LHCN-M2 (cell line): ENCODE measurements at places on chromosomes 16 and 17. TPM values are rescaled to one million over a fixed set of nuclear protein-coding genes. Genes with fewer than 3 reads are reported as not detected.

DNA sequence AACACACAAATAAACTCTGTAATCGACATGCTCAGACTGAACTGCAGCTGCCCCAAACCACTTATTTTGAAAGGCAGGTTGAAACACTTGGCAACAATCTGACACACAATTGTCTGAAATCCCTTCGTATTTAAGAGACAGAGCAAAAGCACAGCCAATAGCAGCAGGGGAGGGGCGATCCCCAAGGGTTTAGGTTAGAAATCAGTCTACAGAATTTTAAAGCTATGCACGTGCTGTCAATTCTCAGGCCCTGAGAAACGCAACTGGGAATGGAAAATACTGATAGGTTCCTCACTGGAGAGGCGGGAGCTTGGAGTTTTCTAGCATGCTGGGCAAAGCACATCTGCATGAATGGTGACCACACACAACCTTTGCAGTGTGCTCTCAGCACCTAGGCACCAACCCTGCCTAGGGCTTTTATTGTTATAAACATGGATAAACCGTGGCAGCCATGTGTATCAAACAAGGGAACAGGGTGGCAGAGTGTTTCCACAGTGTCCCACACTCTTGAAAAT, 168.0 kb downstream of the AATF start:
- DNase-seq, result no peak

FSCN2 gene
- total RNA-seq, result 0.26 and 0.29 TPM in 2 replicates

DNA sequence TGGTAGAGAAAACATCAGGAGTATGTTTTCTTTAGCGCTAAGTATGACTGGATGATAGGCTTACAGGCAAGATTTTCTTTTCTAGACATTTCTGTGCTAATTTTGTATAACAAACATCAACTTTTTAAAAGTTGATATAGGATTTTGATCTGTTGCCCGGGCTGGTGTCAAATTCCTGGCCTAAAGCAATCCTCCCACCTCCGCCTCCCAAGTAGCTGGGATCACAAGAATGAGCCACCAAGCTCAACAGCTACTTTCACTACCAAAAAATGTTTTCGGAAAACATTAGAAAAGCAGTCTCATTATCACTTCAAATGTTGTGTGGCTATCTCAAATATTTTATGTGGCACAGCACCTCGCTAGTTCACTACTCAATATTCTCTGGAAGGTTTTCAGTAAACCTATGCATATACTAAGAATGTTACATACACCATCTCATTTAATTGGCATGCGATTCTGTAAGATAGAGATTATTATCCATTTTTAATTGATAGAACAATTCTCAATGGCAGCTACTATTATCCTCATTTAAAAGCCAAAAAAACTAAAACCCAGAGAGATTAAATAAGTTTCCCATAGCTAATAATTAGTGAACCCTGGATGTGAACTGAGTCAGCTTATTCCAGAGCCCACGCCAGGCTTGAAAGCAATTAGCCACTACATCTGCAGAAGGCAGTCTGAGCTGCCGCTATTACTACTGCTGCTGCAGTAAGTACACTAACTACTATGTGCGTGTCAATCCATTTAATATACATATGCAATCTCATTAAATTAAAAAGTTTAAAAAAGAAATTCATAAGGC, 41.7 kb downstream of the CREBBP start:
- DNase-seq, result no peak

DNA sequence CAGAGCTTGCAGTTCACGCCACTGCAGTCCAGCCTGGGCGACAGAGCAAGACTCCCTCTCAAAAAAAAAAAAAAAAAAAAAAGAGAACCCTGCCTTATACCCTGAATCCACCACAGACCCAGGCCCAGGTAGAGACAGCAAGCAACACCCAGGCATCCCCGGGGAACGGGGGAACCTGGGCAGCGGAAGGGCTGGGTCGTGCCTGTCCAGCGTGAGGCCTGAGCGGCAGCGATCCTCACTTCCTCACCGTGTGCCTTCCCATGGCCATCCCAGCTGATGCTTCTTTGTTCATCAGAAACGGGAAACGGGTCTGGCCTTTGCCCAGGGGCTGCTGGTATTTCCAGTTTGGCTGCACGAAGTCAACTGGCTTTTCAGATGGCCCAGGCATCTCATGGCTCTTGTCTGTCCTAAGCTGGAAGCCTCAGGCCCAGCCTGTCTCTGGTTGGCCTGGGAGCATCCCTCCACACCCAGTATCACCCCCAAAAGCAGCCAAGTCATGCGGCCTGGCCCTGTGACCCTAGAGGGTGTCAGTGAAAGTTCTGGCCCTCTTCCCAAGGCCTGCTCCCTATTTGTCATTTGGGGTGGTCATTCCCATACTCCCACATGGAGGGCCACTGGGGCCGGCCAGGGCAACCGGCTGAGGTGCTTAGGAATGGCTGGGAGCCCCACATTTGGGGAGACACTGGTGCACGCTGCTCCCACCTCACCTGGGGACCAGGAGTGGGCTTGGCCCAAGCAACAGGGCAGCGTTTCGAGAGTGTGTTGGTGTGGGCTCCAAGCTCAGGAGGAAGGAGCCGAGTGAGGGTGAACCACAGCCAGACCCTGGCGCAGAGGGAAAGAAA, 20.1 kb downstream of the FAM83G start:
- DNase-seq, result no peak

DNA sequence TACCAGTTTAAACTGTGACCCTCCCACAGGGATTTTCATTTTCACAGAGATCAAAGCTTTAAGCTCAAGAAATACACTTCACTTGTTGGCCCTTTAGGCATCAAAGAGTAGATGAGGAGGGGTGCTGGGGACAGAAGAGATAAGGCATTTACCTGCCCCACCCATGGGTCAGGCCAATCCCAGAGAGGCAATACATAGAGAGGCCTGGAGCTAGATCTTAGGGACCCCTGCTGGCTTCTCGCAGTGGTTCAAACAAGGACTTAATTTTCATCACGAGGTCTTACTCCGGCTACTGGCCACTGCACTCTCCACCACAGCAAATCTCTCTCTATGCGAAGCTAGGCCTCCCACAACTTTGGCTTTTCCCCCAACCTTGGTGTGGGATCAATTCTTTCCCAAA, 46.6 kb downstream of the NOG start:
- no peak for DNase-seq

GSG1L gene
- not detected in 2 replicates for total RNA-seq

SLC9A5 gene
- 0.98 and 1.3 TPM in 2 replicates for total RNA-seq

MYH8 gene
- total RNA-seq, result 0.11 TPM in 1 of 2 replicates, not detected in the other

GRCh38 chr16:57240851-57241250, 4.2 kb upstream of the ARL2BP start:
- no peak for DNase-seq

GRCh38 chr16:66512272-66513110, 37.4 kb downstream of the TK2 start:
- DNase-seq, result peak; percentile 47
